ENCODE measurements at places on chromosomes 16 and 17.

- DNase-seq, result peak; percentile 51
Measured at GRCh38 chr17:56891751-56892150, 22.1 kb downstream of the TRIM25 start.

GRCh38 chr16:31016018-31016417 is 5.6 kb upstream of the STX1B start:
- no peak for DNase-seq

- DNase-seq, result no peak
Measured at GRCh38 chr16:67210069-67210937, 11.4 kb downstream of the ELMO3 start.

GRCh38 chr17:3565143-3565542 is 7.5 kb upstream of the TRPV3 start:
- DNase-seq, result no peak

DNA sequence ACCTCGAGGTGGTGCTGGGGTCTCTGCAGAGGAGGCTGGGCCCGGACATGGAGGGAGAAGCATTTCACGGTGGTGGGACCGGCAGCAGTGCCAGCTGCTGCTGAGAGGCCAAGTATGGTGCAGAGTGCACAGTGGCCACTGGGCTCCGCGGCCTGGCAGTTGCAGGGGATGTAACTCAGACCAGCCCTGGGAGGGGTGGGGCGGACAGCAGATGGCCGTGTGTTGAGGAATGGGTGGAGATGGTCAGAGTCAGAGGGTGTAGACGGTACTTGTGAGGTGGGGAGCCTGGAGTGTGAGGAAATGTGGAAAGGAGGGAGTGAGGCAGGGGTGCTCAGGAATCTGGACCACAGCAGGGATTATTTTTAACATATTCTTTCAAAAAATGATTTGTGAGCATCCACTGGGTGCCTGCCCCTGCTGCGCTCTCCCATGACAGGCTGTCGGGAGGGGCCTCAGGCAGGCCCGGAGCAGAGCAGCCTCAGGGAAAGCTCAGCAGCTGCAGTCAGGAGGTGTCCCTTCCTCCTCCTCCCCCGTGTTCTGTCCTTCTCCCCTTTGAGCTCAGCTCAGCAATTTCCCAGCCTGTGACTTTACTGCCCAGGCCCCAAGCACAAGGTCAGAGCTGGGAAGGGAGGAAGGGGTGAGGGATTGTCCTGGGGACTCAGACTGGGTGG is 113.1 kb downstream of the RAP1GAP2 start:
- no peak for DNase-seq

- no peak for DNase-seq
Measured at GRCh38 chr17:81417879-81418709, 22.8 kb downstream of the BAHCC1 start.

DNA sequence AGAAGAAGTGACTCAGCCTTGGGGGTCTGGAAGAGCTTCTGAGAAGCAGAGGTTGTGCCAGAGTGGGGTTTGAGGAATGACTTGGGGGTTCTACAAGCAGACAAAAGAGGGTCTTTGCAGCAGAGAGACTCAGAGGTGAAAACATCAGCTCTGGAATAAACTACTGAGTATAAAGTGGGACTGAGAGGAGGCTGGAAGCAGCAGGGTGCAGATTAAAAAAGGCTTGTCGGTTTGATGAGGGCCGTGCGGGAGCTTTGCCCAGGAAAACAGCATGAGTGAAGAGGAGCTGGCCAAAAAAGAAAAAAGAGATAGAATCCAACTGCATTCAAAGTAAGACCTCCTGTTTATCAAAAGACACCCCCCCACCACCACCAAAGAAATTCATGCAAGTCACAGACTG is 13.1 kb upstream of the ACE start:
- no peak for DNase-seq

GRCh38 chr17:37849617-37849972 is 74.6 kb upstream of the TBC1D3K start:
- no peak for DNase-seq

DNA sequence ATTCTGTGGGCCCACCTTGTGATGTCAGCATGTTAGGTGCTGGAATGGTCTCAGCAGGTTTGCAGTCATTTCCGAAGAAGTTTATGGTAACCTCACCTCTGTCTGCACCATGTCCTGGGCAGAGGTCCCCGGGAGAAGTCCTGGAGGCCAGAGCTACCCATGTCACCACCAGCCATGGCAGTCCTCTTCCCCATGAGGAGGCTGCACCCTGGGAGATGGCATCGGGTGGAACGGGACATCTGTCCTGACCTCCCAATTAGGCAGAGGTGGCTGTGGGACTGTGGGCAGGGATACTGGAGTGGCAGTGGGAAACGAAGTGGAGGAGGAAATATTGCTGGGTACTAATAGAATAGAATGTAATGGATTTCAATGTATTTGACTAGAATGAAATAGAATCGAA is 511.8 kb upstream of the WSB1 start:
- DNase-seq, result no peak

DNA sequence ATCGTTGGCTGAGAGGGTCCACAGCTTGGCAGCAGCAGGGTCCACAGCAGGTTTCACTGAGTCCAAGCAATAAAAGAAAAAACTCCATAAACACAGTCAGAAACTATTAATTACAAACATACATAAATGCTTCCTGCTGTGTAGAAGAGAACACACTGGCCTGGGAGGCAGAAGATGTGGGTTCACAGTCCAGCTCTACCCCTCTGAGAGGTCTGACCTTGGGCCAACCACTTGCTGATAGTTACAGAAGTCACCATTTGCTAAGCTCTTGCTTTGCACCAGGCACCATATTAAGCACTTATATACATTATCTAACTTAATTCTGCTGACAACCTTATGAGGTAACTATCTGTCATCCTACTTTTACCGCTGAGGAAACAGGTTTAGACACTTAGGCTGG is 14.7 kb downstream of the CIAPIN1 start:
- no peak for DNase-seq

DNA sequence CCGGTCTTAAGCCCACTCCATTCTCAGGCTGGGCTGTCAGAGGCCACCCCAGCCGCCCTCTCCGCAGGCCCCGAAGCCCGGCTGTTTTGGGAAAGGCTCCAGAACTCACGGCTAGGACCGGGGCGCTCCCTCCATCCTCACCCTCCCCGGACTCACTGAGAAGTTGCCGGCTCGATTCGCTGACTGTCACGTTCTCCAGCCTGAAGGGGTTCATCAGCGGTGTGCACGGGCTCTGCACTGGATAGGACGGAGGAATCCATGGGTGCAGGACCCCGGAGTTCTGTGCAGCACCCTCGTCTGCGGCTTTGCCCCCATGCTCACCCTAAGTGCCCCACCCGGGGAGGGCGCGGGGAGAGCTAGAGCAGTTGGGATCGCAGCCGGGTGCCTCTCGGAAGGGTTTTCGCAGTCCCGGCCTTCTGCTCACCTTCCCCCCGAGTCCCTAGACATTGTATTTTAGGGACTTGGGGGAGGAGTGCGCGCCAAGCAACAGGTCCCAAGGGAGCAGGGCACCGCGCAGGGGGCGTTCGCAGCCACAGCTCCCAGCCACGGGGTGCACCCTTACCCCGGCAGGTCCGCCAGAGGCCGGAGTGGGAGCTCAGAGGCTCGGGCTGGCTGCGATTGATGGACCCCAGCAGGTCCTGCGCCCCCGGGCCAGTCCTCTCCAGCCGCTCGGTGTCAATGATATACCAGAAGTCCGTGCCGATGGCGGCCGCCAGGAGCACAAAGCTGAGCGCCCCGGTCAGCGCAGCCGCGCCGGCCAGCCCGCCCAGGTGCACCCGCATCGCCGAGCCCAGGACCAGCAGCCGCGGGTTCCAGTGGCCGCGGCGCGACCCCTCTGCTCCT is 1.0 kb downstream of the TMEM114 start:
- no peak for DNase-seq

GRCh38 chr17:27157898-27158297 is 136.0 kb upstream of the WSB1 start:
- DNase-seq, result no peak

DNA sequence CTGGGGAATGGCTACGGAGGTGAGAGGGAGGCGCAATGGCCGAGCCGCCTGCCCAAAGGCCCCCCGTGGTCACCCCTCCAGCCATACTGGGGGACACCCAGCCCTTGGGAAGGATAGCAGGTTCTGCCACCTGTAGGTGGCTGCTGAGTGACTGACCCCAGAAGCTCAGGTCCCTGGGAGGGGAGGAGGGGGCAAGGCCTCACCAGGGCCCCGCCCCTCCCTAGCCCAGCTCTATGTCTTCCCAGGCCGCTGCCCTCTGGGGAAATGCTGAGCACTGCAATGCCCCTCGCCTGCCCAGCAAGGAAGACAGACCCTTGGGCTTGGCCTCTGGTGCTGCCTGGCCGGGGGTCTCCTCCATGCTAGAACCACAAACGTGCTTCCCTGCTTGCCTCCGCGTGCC is 11.4 kb upstream of the CLDN9 start:
- no peak for DNase-seq

- no peak for DNase-seq
Measured at GRCh38 chr16:61887903-61888302, 148.3 kb downstream of the CDH8 start.

- no peak for DNase-seq
Measured at GRCh38 chr16:69626256-69626655, 60.5 kb downstream of the NFAT5 start.

- DNase-seq, result no peak
Measured at GRCh38 chr17:39118674-39119419, 32.6 kb downstream of the PLXDC1 start.

Data from stimulated activated CD8-positive, alpha-beta memory T cell treated with anti-CD3 and anti-CD28 coated beads, Interleukin-2, amount 100 ng/mL, for 48 hours (primary cell).